Thoracic aorta (tissue), 2 donors: ENCODE measurements at places on chromosomes 12 and 14.

GRCh38 chr12:124533456-124533855, 34.0 kb downstream of the NCOR2 start:
- DNase-seq = no peak

DNA sequence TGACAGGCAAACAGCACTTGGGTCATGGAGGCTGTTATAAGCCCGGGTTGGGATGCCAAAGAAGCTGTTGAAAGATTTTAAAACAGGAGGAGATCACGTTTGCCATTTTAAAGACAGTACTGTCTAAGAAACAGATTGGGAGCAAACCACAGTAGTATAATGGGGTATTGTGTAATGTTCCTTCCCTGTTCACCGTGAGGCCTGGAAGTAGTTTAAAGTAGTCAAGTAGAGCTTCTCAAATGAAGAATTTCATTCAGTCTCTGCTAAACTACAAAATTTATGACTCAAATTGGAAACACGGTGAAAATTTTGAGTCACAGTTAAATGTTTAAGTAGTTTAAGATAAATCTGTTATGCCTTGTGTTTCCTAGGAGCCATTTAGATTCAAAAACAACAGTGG, 35.8 kb downstream of the ATP2A2 start:
- DNase-seq = no peak

DNA sequence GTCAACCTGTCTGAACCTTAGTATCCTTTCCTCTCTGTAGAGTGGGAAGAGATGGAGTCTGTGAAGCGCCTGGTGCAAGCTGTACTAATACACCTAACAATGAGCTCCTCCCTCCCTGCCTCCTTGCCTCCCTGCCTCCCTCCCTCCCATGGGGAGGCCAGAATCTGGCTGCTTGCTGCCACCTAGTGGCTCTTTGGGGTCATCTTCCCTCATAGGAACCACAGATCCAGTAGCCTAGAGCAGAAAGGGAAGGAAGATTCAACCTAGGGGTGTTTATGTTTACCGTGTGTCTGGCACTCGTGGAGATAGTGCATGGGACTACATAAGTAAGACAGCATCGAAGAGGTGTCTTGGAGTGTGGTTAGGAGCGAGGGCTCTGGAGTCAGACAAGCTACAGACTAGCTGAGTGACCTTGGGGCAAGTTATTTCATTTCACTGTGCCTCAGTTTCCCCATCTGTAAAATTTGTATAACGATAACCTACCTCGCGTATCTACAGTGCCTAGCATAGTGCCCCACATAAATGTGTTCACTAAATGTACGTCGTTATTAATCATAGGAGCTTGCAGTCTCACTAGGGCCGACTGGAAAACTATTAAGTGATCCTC, 35.5 kb upstream of the TSPAN9 start:
- no peak for DNase-seq

- no peak for DNase-seq
These were observed 71.9 kb downstream of the SDR9C7 start for GRCh38 chr12:56862264-56862663.
